ENCODE measurements at places on chromosomes 12 and 14. TPM values are rescaled to one million over a fixed set of nuclear protein-coding genes. Genes with fewer than 3 reads are reported as not detected.

Gene CLEC4D
- total RNA-seq, result not detected

Gene KRT6C
- total RNA-seq, result not detected

Gene ENO2
- 133 TPM for total RNA-seq

Gene KRT4
- not detected for total RNA-seq

Gene NRIP2
- not detected for total RNA-seq

Gene L3HYPDH
- total RNA-seq, result 17.7 TPM

Gene TSPAN19
- not detected for total RNA-seq

Gene SNRPF
- 40.9 TPM for total RNA-seq

Gene ETFBKMT
- total RNA-seq, result 1.0 TPM
